ENCODE measurements at places on chromosomes 16 and 17.

- DNase-seq: no peak
Observed at GRCh38 chr16:2337431-2338296, 2.9 kb downstream of the ABCA3 start.

DNA sequence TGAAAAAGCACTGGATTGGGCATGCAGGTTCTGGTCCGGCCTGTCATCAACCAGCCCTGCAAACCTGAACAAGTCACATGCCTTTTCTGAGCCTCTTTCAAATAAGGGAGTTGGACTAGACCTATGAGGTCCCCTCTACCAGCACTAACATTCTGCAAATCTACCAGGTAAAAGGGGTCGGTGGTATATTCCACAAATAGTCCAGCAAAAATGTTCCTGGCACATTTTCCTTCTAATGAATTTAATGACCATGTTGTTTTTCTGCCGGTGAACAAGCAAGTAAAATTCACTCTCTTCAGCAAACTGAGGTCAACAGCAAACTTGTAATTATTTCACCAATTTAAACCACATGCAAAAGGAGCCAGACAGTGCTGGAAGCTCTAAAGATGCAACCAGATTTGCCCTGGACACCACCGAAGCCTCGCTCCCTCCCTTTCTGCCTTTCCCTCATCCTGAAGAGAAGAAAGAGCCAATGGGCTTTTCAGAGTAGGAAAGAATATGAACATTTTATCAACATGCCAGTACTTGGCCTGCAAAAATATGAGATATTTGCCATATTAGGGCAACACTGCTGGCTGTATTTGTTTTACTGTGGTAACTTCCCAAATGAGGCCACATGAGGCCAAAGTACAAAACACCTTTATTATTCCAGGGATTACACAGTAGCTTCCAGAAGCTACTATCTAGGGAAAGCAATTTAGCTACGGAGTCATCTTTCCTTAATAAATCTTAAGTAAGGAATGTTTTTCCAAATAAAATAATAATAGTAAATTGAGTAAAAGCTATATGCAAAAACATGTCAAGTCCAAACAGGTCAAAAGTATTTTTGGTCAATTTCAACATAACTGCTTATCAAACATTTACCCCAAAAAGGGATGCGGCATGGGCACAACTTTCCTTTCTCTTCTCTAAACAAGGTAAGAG, 45.0 kb downstream of the USP31 start:
- no peak for DNase-seq

DNA sequence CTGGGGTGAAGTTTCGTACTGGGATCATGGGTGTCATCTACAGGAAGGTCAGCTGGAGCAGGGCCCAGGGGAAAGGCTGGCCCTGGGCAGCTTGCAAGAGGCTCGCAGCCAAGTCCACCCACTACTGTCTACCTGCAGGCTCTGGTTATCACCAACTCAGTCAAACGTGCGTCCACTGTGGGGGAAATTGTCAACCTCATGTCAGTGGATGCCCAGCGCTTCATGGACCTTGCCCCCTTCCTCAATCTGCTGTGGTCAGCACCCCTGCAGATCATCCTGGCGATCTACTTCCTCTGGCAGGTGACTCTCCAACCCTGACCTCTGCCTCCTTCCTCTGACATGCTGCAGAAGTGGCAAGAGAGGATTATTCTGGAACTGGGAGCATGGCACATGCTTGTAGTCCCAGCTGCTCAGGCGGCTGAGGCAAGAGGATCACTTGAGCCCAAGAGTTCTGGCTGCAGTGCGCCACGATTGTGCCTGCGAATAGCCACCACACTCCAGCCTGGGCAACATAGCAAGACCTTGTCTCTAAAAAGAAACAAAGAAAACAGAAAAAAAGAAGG, 29.2 kb downstream of the ABCC3 start:
- DNase-seq: no peak

DNA sequence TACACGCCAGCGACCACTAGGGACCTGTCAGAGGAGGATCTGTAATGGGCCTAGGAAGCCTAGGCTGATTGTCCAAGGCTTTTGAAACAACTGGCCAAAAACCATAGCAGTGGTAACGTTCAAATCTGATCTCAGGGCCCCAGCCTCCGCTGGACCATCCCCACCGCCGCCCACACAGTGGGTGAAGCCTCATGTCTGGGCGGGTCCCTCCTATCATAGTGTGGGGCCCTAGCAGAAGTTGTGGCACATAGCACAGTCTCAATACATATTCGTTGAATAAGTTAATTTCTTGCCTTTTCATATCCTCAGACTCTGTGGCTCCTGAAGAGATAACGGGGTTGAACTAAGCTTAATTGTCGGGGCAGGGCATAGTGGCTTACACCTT, 818 bp downstream of the DPH1 start:
- DNase-seq: no peak

DNA sequence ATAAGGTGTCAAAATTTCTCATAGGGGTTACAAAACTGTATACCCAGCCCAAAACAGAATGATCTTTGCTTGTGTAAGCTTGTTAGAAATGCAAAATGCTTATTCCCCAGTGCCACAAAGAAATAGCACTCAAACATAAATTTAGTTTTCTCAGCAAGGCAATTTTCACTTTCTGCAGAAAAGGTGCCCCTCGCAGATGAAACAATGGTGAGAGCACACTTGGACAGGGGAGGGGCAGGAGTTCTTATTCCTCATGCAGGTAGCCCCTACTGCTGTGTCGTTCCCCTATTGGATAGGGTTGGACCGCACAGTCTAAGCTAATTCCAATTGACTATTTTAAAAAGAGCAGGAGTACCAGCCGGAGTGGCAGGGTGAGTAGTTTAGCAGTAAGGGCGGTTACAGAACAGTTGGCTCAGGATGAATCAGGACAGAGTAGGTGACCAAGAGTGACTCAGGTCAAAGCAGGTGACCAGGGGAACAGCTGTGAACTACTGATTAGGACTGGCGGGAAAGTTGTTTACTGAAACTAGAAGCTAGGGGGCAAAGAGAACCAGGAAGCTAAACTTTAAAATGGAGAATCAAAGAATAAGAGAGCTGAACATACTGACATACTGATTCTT, 5.5 kb upstream of the LDHD start:
- DNase-seq: no peak

DNA sequence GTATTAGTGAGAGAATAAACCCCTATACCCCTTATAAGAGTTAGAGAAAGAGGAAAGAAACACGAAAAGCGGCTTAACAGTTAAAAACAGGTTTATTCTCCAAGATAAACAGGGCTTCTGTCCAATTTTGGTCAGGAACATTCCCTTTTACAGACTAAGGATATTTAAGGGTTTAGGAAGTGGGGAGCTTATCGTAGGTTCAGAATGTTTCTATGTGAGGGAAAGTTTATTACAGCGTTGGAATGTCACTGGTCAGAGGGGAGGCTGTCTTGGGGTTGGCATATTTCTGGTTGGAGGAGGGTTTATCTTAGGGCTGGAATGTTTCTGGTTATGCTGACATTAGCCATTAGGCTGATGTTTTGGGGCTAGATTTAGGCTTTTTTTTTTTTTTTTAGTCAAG, 34.1 kb upstream of the WWOX start:
- DNase-seq: no peak

- DNase-seq: no peak
Observed at GRCh38 chr17:79671085-79671694, 59.6 kb upstream of the ENPP7 start.

GRCh38 chr17:49252148-49252695, 21.6 kb upstream of the PHOSPHO1 start:
- DNase-seq: no peak

GRCh38 chr17:29933379-29933778, 3.4 kb upstream of the SSH2 start:
- DNase-seq: no peak

GRCh38 chr17:689556-690275, 24.9 kb downstream of the VPS53 start:
- DNase-seq: no peak

- DNase-seq: no peak
Observed at GRCh38 chr16:22970209-22970865, 156.4 kb downstream of the HS3ST2 start.

GRCh38 chr16:88524973-88525662, 45.1 kb upstream of the ZC3H18 start:
- DNase-seq: no peak

- DNase-seq: no peak
Observed at GRCh38 chr16:5386989-5387388, 289.4 kb upstream of the EEF2KMT start.

- DNase-seq: no peak
Observed at GRCh38 chr16:1920727-1921171, 2.5 kb upstream of the HS3ST6 start.

DNA sequence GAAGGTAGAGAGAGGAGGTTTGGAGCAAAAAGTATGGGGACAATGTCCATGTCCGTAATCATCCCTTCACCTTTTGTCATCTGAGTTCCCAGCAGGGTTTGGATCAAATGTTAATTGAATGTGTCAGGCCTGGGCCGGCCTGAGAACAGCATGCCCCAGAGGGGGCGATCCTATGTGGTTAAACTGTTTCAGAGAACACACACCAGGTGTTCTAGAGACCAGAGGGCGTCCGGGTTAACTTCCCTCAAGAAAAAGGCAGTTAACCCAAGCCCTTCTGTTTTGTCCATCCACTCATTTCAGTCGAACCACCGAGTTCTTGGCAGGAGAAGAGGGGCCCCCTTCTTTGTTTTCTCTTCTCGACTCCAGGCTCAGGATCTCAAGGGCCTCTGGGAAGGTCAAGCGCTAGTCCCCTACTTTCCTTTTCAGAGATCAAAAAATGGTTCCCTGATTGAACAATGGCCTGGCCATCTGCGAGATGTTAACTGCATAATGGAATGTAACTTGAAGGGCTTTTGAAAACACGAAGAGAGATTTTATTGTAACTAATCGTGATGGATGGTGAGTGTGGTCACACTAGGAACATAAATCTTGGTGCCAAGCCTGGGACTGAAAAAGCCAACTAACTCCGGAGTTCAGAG, 142.5 kb downstream of the IRX3 start:
- no peak for DNase-seq

DNA sequence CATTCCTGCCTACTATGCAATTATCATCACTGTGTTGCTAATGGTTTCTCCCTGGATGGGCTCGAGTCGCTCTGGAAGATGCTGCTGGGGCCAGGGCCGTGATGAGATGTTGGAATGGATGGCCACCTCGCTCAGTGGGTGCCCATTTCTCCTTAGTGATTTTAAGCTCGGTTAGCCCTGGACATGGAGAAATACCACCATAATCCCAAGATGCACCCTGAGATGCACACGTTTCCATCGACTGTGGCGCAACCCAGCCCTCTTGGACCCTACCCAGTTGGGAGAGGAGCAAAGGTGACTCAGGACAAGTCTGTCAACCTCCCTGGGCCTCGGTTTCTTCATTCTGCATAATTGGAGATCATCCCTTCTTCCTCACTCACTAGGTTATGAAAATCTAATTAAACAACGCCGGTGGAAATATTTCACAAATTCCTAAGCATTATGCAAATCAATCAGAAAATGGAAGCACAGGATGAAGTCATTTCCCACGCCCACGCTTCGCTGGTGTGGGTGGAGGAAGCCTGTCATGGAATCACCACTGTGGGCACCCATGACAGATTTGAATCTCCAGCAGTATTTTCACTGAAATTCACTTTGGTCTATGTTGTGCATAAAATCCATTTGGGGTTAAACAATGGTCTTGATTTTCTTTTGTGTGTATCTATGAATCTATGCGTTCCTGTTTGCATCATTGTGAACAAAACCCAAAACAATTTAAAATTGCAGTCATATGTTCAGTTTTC, 195.2 kb downstream of the AXIN2 start:
- no peak for DNase-seq

- no peak for DNase-seq
Observed at GRCh38 chr17:17768424-17769088, 68.2 kb downstream of the SREBF1 start.

DNA sequence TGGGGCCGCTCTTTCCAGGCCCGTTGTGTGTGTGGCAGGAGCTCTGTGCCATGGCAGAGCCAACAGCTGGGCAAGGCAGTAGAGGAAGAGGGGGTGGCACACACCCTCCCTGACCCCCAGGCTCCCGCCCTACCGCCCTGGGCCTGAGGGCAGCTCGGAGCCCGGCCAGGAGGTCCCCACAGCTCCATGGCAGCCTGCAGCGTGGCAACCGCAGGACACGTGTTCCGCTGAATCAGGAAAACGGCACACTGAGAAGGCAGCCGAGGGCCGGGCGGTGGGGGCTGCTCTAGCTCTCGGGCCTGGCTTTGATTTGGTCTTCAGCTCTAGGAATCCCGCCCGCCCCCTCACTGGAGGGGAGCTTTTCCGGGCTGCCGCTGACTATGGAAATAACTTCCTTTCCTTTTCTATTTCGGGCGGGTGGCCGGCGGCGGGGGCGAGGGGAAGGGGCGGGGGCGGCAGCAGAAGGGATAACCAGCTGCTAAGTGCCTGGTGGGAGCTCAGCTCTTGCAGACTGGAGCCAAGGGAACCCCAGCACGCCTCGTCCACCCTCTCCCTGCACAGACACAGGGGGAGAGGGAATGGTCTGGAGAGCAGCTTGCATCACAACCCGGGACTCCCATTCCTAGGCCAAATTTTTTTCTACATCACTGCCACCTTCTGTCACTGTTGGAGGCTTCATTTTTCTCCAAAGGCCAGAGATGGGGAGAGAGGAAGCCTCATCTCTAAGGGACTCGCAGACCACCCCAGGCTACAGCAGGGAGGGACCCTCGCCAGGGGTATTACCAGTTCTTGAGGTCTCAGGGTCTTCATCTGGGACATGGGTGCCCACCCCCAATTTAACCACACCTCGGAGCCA, 24.8 kb upstream of the MRPS23 start:
- no peak for DNase-seq

DNA sequence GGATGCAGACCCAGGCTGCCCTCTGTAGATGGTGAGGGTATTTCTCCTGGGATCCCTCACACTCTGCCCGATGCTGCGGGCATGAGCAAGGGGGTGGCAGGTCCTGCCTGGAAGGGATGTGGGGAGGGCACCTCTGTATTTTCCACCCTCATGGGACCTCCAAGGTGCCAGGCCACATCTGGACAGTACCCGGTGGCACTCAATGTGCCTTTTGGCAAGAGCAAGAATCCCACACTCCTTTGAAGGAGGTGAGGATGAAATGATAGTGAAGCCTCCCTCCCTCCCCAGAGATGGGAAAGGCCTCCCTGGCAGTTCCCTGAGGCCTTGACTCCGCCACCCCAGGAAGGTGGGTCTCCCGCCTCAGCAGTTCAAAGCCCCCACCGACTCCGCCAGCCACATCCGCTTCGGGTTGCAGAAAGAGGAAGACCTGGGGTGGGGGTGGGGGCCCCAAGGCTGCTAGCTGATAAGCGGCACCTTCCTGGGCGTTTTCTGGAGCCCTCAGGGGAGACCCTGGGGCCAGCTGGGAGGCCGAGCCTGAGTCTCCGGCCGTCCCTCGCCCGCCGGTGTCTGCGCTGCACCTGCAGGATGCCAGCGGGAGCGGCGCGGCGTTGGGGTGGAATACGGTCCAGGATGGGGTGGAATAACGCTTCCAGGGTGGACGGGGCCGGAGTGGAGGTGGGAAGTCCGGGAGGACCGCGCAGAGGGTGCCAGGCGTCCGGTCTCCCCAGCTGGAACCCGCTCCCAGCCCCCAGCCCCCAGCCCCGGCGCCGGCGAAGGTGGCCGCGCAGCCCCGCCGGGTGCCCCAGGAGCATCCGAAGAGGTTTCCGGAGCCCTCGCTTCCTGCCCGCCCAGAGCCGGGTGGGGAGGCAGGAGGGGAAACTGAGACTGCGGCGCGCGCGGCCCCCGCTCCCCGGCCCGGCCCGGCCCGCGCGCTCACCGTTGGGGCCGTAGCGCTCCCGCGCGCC, 718 bp downstream of the ATP2A3 start:
- DNase-seq: no peak

Measured in HS-5 (cell line).